Aorta (tissue), 5 donors: ENCODE measurements at places on chromosomes 7 and 10. TPM values are rescaled to one million over a fixed set of nuclear protein-coding genes. Genes with fewer than 3 reads are reported as not detected.

GRCh38 chr10:78407009-78407711 lies 373.5 kb downstream of the RPS24 start:
- peak; percentile 87 for DNase-seq

GRCh38 chr10:90227217-90227656 lies 525.8 kb downstream of the KIF20B start:
- no peak for DNase-seq

DNA sequence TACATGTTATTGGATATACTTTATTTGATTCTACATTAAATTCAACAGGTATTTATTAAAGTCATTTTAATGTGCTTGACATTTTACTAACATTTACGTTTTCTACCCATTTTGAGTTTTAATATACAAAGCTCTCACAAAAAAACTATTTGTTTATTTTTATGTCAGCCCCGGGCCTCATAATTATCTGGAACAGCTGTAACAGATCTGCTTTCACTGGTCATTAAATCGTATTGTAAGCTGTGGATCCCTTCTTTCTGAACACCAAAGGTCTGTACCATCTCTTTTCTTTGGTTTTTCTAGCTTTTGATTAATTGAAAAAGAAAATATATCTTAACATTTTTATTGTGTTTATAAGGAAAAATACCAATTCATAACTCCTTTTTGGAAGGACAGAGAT lies 73.5 kb downstream of the SEMA3E start:
- DNase-seq, result no peak

GRCh38 chr7:67470256-67470751 lies 473.7 kb downstream of the TYW1 start:
- no peak for DNase-seq

- DNase-seq, result peak; percentile 48
Measured at GRCh38 chr7:266851-267840, 22.8 kb upstream of the FOXL3 start.

DNA sequence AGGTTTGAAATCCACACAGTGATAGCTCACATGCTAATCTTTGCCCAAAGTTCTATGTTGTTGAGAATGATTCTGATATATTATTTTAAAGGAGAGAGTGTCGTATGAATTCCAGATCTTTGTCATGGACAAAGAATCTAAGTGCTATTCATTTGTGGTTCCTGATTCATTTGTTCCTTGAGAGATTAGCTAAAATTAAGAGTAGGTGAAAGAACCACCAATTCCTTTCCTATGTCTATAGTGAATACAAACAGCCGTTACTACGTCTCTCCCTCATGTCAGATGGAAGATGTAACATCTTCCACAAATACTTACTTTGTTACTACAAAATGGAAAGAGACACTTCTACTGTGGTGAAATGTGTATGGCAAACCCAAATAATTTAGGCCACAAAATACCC lies 3.3 kb upstream of the PLXDC2 start:
- DNase-seq, result no peak

DNA sequence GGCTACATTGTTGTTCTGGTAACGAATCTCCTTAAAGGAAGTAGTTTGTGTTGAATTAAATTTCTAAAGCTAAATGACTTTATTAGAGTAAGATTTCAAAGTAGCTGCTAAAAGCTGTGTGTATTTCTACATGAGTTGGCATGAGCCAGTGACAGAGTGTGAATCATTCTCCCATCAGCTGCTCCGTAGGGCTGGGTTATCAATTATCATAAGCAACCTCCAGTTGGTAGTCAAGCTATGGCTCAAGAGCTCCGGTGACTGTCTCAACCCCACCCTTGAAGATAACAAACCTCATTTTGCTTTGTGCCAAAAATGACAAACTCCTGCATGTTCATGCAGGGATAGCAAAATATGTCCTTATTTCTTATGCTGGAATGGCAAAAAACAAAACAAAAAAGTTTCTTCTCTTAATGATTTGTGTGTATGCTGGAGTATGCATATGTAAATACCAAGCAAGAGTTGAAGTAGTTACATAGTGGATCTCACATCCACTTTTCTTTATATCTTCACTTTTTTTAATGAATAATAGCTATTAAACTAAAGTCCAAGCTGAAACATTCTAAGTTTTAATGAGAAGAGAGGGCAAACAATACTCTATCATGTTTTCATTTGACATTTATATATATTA lies 249.4 kb downstream of the CACNA2D1 start:
- no peak for DNase-seq

DNA sequence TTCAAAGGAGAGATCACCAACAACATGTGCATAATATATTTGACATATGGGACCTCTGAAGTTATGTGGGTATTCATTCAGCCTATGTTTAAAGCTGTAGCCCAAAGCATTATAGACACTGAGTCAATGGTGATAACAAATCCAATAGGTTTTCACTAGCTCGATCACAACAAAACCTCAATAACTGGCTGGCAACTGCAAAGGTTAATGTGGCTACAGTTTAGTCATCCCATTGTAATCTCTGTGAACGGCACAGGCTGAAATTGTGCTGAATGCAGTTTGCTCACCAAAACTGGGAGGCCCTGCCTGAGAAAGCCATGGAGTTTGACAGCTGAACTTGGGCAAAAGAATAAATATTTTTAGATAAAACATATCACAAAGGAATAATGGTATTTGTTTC lies 152.4 kb upstream of the ADO start:
- DNase-seq, result no peak

- DNase-seq, result peak; percentile 80
Measured at GRCh38 chr7:106757846-106758245, 96.9 kb upstream of the CCDC71L start.

- DNase-seq, result no peak
Measured at GRCh38 chr10:11265484-11265883, 247.8 kb downstream of the CELF2 start.

DNA sequence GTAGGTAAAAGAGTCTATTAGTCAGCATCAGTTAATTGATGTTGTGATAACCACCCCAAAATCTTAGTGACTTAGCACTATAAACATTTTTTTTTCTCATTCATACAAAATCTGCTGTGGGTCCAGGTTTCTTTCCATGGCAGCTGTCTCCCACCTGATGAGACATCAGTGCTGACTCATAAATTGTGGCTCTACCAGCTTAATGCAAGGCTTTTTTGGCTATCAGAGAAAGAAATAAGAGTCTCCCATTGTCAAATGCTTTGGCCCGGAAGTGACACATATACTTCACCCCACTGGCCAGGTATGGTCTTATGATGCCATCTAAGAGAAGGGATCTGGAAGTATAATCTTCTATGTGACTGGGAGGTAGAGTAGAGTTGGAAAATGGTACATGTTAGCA lies 14.5 kb downstream of the DNAJB9 start:
- DNase-seq, result no peak

GRCh38 chr10:105189463-105189800 lies 548.3 kb downstream of the SORCS3 start:
- DNase-seq, result no peak

GRCh38 chr10:14173706-14174594 lies 156.8 kb downstream of the FRMD4A start:
- DNase-seq, result no peak

DNA sequence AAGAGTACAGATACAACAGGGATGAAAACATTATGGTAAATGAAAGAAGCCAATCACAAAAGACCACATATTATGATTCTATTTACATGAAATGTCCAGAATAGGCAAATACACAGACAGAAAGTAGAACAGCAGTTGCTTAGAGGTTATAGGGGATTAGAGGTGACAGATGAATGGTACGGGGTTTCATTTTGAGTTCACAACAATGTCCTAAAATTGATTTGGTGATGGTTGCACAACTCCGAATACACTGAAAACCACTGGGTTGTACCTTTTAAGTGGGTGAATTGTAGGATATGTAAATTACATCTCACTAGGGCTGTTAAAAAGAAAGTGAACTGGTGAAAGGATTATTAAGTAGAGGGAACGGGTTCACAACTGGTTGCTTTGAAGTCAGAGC lies 76.3 kb upstream of the MRLN start:
- DNase-seq, result no peak

GRCh38 chr7:149713061-149713730 lies 60.2 kb downstream of the ZNF467 start:
- DNase-seq, result no peak

- DNase-seq, result no peak
Measured at GRCh38 chr10:114751856-114752255, 69.7 kb upstream of the FHIP2A start.

- DNase-seq, result no peak
Measured at GRCh38 chr10:96025566-96025965, 17.8 kb upstream of the CCNJ start.

GRCh38 chr10:47311193-47311931 lies 10.9 kb upstream of the GDF2 start:
- no peak for DNase-seq

DNA sequence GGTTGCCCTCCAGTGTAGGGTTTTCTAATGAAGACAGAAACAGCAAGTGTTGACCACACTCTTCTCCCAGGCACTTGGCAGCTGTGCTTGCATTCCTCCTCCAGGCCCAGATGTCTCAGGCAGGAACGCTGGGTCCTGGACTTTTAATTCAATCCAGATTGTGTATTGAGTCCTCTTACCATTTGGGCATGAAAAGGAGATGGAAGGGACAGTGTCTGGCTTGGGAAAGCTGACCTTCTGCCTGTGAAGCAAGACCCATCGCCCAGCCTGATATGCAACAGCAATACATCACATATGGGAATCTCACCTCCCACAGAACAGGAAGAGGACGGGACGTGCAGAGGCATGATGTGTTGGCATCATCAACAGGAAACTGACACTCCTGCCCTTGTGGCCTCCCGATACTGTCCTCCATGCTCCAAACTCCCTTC lies 174.4 kb upstream of the LYZL2 start:
- peak; percentile 62 for DNase-seq

DNA sequence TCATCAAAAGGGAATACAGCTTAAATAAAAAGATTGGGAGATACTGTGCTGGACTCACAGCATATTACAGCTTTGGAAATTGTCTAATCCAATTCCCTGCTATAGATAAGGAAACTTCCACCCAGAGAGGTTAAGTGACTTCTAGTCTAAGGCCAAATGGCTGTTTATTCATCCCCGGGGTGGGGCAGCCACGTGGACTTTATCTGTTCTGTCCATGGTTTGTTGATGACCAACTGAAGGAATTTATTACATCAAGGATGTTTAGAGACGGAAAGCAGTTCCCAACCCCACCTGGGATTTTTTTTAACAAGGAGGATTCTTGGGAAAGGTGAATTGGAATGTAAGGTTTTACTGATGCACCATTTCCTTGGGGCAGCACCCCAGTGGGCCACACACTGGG lies 88.6 kb downstream of the ATXN7L1 start:
- DNase-seq, result no peak

- no peak for DNase-seq
Measured at GRCh38 chr7:16982640-16983350, 101.0 kb upstream of the AGR3 start.

DNA sequence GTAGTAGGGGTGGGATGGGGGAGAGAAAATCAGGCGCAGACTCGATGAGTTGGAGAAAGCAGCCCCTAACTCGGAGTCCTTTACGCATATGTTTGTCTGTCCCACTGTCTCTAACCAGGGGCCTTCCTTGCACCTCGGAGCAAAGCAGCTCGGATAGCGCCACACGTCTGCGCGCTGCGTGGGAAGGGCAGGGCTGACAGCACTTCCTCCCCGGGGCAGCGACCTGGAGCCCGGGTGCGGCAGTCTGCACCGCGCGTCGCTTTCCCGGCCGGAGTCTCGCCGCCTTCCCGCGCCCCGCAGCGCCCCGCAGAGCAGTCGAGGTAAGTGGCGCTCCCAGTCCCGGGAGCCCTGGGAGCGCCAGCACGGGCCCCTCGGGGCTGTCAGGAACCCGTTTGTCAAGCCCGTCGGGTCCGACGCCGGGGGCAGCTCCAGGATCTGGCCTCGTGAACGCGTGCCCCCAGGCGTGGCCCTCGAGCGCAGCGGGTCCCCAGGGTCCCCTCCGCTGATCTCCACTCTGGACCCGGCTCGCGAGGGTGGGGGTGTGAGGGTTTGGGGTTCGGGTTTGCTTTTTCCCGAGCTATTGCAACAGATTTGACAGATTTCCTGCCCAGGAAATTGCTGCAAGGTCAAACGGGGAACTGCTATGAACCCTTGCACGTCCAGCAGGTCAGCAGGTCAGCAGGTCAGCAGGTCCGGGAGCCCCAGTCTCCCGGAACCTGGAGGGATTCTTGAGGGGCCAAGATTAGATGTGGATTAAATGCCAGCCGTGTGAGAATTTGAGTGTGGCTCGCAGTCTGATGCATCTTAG lies 597 bp downstream of the APBB1IP start:
- peak; percentile 76 for DNase-seq

DNA sequence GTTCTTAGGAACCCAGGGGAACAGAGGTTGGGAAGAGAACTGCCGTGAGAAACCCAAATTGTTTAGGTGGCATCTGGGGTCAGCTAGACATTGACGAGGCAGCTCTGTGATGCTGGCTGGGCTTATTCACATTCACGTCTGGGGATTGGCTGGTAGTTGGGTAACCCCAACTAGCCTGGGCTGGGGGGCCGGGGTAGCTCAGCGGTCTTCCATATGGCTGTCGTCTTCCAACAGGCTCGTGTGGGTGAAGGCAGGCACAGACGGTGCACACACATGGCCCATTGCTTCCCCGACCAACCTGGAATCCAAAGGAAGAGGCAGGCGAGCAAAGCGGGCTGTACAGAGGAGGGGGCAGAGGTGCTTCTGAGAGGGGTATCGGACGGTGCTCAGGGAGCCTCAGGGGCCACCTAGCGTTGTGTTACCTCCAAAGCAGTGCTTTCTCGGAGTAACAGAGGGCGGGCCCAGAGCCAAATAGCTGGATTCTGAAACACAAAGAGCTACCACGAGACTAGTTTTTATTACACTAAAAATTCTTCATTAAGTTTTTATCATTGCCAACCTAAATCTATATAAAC lies 34.5 kb downstream of the MKI67 start:
- no peak for DNase-seq

DNA sequence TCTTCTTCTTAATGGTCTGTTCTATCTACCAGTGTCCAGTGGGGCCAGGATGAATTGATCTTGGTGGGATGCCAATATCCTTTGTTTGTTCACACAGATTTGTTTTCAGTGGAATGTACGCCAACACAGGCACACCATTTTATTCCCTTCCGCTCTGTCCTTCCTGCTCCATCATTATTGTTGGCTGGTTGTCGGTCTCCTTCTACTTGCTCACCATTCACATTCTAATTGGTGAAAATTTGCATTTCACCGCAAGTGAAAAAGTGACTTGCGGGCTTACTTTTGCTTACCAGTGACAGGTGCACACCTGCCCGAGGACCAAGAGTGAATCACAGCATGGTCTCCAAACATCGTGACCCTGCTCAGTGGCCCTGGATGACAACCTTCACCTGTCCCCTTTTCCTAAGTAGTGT lies 148.3 kb downstream of the NOC3L start:
- DNase-seq, result no peak

GRCh38 chr10:62769574-62770242 lies 34.8 kb upstream of the ADO start:
- no peak for DNase-seq

- DNase-seq, result no peak
Measured at GRCh38 chr10:110421512-110422138, 76.1 kb upstream of the DUSP5 start.

GRCh38 chr10:6069081-6069931 lies 7.1 kb upstream of the IL2RA start:
- no peak for DNase-seq

GRCh38 chr7:82406937-82407336 lies 36.6 kb downstream of the CACNA2D1 start:
- no peak for DNase-seq

GRCh38 chr10:35007858-35008301 lies 82.3 kb downstream of the CUL2 start:
- DNase-seq, result no peak

Gene LOXL4
- 29.9 TPM for total RNA-seq

Gene ZNF783
- 14.6 TPM for total RNA-seq

Gene LAMB4
- 0.24 TPM for total RNA-seq

Gene RARRES2
- total RNA-seq, result 121 TPM

Gene STEAP2
- total RNA-seq, result 36.2 TPM

Gene ANKRD30A
- not detected for total RNA-seq

Gene CDNF
- 1.9 TPM for total RNA-seq

Gene GRID2IP
- 0.16 TPM for total RNA-seq

Gene COL1A2
- total RNA-seq, result 844 TPM
